ENCODE measurements at places on chromosomes 16 and 17.

- DNase-seq: no peak
Observed at GRCh38 chr16:30964574-30965226, 7.1 kb downstream of the SETD1A start.

DNA sequence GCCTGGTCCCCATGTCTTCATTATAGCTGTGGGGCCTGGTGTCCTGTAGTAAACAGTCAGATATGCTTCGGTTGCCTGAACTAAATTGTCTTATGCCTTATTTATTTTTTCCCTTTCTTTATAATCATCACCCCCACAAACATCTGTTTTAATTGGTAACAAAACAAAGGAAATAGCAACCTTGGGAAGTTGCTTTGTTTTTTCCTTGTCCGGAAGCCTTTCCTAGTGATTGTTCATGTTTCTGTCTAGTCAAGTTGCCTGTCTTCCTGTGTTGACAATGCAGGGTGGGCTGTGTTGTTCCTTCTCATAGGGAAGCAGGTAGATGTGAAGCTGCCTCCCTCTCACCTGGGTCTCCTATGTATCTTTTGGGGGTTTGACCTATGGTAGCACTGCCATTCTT lies 16.7 kb downstream of the PGS1 start:
- no peak for DNase-seq

GRCh38 chr17:41636652-41637051 lies 12.3 kb upstream of the KRT17 start:
- DNase-seq: no peak

DNA sequence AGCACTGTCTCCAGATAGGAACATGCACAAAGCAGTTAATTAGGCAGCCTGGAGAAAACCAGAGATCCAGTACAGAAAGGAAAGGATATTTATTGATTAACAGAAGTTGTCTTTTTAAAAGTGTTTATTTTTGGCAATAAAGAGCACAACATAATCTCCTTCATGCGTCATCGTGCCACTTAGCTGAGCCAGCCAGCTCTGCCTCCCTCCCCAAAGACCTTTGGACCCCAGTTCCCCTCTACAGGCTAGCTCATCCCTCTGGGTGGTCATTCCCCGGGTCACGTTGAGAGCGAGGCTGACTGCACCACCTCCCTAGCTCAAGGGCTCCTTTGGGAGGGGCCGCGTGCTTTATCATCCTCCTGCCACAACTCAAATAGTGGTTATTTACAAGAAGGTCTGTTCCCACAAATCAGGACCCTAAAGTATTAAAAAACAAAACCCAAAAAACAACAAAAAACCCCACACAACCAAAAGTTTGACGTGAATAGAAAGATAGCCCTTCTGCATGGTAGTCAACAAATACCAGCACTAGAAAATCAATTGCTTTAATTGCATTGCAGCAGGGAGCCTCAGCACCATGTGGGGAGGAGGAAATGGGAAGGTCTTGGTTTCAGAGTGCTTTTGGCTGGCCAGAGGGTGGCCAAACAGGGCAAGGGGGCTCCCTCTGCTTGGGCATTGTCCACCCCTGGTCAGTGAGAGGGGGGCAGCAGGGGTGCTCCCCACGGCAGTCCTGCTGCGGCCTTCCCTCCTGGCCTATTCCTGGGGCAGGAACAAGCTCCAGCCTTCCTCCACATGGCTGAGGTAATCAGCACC lies 9.6 kb downstream of the POLR2C start:
- no peak for DNase-seq

DNA sequence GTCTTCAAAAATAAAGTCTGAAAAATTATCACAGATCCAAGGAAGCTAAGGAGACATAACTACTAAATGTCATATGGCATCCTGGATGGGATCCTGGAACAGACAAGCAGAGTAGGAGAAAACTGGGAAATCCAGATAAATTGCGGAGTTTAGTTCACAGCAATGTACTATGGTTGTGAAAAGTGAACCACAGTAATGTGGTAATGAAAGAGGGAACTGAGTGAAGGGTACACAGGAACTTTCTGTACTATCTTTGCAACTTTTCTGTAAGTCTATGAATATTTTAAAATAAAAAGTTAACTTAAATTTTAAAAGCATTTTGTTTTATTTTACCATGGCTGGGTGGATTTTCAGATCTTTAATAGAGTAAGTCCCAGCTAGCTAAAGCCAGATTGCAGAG lies 16.3 kb downstream of the SLFN12L start:
- no peak for DNase-seq

DNA sequence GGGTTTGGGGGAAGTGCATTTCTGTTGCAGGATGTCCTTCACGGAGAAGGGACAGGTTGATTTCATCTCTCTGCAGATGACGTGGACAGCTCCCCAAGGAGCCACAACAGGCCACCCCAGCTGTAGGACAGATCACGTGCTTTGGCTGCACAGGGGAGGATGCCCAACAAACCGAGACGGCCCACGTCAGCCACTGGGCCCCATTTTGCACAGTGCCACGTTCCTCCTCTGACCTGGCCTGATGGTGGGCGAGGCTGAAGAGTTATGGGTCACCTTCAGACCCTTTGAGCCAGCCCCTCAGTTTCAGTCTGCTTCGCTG lies 9.0 kb upstream of the RHBDL3 start:
- no peak for DNase-seq

DNA sequence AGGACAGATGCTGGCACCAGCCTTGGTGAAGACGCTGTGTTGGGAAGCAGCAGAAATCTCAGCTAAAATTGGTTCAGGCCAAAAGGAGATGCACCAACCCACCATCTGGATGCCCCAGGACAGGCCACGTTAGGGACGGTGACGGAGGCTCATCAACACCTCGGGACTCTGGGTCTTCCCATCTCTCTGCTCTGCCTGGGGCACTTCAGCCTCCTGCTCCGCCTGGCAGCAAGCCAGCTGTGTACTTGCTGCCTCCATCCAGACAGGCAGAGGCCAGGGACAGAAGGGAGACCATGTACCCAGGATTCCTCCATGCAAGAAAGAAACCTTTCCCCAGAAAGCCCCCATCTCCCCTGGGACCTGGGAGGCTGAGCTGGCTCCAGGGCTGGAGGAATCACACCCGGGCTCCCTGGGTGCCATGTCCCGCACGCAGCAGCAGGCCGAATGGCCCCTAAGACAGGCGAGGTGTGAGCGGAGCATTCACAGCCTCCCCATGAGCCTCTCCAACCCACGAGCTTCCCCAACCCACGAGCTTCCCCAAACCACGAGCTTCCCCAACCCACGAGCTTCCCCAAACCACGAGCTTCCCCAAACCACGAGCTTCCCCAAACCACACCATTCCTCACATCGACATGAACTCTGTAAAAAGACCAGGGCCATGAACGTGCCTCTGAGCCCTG lies 274.5 kb downstream of the C16orf95 start:
- peak; percentile 14 for DNase-seq

GRCh38 chr16:85479972-85480726 lies 133.0 kb upstream of the GSE1 start:
- no peak for DNase-seq

GRCh38 chr17:39551879-39552278 lies 55.8 kb downstream of the NEUROD2 start:
- DNase-seq: peak; percentile 33
